ENCODE measurements at places on chromosomes 2 and 18.

DNA sequence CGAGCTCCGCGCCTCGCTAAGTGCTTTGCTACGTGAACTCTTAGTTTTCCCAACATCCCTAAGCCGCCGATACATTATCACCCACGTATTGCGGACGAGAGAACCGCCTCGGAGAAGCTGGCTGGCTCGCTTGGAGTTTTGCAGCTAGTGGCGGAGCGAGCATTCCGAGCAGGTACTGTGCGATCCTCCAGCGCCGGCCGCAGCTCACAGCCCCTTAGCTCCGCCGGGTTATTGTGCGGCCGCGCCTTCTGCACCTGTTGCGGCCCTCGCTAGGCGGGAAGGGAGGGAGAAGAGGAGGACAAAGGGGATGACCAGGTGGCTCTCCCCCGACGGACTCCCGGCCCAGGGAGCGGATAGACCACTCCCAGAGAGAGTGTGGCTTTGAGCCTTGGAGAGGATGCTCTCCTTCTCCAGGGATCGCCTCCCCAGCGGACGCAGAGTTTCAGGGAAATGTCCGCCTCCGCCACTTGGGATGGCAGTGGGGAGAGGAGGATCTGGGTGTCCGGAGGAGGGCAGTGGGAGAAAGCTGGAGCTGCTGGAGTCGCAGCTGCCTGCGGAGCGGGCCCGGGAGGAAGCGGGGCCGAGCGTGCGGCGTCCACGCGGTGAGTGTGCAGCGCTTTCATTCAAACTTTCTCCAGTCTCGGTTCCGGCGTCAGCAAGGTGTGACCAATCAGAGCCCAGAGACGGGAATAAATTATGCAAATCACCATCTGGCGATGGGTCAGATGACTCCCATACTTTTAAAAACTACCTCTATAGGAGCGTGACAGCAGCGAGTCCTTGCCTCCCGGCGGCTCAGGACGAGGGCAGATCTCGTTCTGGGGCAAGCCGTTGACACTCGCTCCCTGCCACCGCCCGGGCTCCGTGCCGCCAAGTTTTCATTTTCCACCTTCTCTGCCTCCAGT is at the start of gene LIPG:
Gene LIPG, plus strand, starts transcription at position 769 of the 905 bp plus-strand sequence. CDS start 252 bp downstream, outside the sequence.
- no peak for DNase-seq

DNA sequence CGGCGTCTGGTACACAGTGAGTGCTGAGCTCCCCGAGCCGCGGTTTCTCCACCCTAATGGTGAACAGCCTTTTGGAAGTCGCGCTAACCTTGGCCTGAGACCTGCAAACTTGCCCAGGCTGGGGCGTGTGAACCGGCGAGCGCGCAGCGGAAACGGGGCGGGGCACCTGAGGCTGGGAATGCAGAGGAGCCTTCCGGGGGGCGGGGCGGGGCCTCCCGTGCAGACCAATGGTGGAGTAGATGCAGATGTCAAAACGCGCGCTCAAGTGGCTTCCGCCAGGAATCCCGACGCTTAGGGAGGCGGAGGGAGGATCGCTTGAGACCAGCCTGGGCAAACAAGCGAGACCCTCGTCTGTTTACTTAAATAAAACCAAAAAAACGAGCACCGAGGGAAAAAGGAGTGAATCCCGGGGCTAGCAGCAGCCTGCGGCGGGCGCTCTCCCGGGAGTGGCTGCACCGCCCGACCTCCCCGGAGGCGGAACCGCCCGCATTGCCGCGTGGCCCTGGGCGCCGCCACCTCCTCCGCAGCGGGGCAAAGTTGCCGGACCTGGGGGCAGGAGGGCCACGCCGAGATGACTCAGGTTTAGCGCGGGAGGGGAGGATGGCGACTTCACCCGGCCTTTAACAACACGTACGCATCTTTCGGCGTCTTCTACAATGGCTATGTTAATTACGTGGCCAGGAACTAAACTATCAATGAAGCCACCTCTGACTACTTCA is 2.2 kb upstream of the RRM2 start:
- DNase-seq = no peak

- no peak for DNase-seq
Observed at GRCh38 chr2:25614711-25615110, 58.7 kb downstream of the DTNB start.

DNA sequence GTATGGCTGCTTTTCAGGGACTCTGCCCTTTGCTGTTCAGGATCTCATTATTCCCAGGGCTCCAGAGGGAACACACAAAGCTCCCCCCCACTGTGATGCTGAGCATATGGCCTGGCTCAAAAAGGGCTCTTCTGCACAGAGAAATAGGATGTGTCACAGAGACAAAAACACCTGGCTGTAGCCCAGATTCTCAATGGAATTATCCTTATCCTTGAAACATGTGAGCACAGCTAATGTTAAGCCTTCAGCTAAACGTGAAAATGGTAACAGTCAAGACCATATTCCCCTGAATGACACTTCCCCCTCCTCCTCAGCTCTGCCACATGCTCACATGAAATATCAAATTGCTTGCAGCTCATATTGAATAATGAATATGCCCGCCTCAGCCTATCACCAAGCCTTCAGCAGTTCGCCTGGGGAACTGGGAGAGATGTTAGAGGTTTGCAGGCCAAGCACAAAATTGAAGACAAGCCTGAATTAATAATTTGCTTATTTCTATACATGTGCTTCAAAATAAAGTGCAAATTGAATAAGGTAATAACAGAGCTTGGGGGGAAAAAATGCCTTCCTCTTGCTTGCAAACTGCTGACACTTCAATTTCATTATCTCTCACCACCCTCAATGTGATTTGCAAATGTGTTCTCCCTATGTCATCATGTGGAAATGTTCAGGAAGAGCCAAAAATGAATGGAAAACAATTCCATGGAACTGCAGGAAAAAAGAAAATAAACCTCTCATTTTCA is 181.0 kb upstream of the HNRNPA3 start:
- DNase-seq = no peak

GRCh38 chr2:120243211-120243610 is 9.4 kb upstream of the RALB start:
- DNase-seq = no peak

GRCh38 chr2:102737431-102737830 is 24.4 kb upstream of the TMEM182 start:
- no peak for DNase-seq

DNA sequence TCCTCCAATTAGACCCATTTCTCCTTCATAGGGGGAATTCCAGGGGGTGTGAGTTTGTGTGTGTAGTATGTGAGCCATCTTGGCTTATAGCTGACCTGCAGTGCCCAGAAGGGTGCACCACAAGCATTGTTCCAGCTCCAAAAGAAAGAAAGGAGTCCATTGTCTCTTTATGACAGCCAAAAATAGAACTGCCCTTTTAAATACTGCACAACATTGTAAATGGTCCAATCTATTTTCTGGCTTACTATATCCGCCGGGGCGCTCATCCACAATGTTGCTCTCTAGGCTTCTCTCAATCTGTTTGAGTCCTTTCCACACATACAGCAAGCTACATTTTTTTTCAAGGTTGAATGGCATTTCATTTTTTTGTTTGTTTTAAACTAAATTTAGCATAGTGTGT is 517.5 kb downstream of the STK39 start:
- no peak for DNase-seq

DNA sequence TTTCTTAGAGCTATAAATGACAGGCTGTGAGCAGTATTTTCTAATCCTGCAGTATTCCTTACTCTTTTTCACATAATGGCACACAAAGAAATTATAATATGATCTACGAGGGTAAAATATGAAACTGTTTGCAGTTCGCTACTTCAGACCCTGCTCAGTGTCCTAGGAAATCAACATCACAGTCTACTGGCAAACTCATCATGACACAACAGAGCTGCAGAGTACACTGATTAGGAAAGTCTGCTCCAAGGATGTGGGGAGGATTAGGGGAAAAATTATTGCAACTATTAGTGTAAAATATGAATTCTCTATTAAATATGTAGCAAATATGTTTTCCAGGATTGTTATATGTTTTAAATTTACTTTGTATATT is 149.2 kb upstream of the REG3G start:
- no peak for DNase-seq

DNA sequence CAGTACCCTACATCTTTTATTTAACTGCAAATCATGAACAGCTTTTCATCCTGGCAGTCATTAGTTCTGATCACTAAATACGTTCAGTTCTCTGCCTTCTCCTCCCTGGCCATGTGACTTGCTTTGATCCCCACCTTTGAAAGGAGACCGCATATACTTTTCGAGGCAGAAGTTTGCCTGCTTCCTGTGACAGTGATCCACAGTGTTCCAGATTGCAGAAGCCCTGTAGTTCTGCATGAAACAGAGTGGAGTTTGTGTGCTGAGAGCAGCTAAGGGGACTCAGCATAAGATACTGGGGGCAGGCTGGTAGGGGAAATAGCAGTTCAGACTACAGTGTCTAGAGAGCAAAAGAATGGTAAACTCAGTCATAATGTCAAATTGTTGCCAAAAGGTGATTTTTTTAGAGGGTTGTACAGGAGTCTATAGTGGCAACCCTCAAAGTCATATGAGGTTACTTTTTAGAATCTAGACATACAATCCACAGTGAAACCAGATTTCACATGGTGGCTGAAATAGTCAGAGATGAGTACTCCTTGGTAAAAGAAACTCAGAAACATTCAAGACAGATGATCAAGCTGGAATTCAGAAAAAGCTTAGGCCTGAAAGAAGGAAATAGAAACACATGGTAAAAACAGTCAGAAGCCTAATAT is 1800.4 kb upstream of the CELF4 start:
- DNase-seq = no peak

All from vagina (tissue), 2 donors.